Spinal cord (tissue), 10 donors: ENCODE measurements at places on chromosomes 4 and X. TPM values are rescaled to one million over a fixed set of nuclear protein-coding genes. Genes with fewer than 3 reads are reported as not detected.

- no peak for DNase-seq
These were observed 139.7 kb upstream of the MAP3K15 start for GRCh38 chrX:19655032-19655431.

DNA sequence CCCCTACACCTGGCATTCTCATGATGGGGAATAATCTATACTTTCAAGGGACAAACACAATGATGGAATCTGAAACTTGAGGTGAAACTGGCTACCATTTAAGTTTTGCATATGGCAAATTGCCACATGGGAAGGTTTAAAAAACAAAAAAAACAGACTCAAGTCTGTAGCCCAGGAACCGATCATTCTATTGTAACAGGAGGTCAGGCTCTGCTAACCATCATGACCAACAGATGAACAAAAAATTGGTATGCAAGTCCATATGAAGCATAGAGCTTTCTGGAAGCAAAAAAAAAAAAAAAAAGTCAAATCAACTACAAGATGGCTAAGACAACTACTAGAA lies 594.3 kb upstream of the DIPK2B start:
- DNase-seq: no peak

GRCh38 chr4:152243206-152243605 lies 292.7 kb downstream of the FBXW7 start:
- DNase-seq: no peak

RHOXF1 gene
- not detected for total RNA-seq
